Hematopoietic multipotent progenitor cell treated with erythropoietin and hydrocortisone succinate and interleukin-3 and kit ligand, for 6 days (in vitro differentiated cells): ENCODE measurements at places on chromosomes 13 and 19.
A peak's percentile ranks its signal among the peaks of the same experiment; 100 is the strongest.

DNA sequence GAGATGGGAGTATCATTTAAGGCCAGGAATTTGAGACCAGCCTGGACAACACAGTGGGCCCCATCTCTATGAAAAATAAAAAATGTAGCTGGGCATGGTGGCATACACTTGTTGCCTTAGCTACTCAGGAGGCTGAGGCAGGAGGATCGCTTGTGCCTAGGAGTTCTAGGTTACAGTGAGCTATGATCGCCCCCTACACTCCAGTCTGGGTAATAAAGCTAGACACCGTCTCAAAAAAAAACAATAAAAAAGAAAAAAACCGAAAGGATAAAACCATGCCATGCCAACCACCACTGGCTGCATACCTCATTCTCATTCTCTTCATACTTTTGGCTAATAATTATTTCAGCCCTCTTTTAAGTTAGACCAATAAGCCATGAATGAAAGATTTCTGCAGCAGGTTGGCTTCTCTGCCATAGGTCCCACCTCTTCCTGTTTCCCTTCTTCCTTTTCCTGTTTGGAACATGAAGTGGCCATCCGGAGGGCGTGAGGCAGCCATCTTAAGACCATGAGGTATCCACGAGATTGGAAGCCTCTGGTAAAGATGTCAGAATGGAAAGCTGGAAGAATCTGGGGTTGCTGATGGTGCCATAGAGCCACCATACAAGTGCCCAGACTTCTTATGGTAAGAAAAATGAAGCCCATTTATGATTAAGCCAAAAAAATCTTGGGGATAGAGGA lies 171.3 kb downstream of the CACNA1A start:
- no peak for DNase-seq

DNA sequence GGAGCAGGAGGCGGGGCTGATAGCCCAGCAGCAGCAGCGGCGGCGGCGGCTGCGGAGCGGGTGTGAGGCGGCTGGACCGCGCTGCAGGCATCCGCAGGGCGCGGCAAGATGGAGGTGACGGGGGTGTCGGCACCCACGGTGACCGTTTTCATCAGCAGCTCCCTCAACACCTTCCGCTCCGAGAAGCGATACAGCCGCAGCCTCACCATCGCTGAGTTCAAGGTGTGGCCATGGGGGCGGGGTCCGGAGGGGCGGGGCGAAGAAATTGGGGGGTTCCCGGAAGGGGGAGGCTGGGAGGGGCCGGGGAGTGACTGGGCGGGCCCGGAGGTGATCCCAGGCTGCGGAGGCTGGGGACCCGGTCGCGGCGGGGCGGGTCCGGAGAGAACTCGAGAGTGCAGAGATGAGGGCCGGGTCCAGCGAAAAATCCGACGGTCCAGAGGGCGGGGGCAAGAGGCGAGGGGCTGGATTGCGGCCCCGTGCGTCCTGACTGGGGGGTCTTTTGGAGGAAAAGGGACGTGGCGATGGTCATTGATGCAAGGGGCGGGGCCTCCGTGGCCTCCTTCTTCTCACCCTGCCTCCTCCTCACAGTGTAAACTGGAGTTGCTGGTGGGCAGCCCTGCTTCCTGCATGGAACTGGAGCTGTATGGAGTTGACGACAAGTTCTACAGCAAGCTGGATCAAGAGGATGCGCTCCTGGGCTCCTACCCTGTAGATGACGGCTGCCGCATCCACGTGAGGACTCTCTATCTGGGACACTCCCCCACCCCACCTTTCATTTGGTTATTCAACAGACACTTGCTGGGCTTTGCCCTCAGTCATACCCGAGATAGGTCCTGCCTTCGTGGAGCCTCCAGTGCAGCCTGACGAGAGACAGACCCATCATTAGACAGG lies at the start of gene TBCB:
Gene TBCB, plus strand, starts transcription at position 16 of the 891 bp plus-strand sequence. Its CDS starts 93 bp downstream, at position 109.
- peak; percentile 83 for DNase-seq

GRCh38 chr19:33622505-33622808 lies 704 bp downstream of the CHST8 start:
- DNase-seq: no peak

DNA sequence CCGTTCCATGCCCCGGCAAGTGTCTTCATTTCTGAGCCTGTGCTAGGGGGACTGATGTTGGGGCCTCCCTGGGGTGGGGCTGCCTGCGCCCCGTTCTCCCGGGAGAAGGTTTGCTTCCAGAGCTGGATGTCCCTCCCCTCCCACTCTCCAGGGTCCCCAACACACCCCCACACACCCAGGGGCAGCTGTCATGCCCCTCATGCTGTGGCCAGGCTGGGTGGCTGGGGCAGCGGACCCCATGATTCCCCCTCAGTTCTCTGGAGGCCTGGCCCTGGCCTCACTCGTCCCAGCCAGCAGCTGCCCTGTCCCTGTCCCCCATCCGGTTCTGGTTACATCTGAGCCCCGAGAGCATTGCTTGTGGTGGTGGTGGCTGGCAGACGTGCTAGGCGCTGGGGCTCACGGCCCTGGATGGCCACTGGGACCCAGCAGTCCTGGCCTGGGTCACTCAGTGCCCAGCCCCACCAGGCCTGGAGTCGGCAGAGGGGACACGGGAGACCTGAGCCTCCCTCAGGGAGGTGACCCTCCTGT lies 184.8 kb downstream of the KDM4B start:
- DNase-seq: no peak

DNA sequence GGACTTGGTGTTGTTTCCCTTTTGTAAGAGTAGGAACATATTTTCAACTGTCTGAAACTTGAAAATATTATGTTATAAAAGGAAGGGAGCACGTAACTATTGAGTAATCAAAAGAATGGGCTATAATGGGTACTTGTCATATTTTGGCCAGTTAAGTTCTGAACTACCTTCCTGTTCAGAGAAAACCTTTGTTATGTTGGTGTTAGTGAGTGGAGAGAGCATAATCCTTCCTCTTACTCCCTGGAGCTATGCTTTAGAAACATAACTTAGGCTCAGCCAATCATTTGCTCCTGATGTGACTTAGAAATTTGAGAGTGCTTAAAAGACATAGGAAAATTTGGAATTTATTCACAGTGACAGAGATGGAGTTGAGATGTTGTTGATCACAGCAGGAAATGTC lies 482.5 kb upstream of the SPRY2 start:
- no peak for DNase-seq

- no peak for DNase-seq
Measured at GRCh38 chr13:112462408-112462807, 86.3 kb downstream of the SPACA7 start.

DNA sequence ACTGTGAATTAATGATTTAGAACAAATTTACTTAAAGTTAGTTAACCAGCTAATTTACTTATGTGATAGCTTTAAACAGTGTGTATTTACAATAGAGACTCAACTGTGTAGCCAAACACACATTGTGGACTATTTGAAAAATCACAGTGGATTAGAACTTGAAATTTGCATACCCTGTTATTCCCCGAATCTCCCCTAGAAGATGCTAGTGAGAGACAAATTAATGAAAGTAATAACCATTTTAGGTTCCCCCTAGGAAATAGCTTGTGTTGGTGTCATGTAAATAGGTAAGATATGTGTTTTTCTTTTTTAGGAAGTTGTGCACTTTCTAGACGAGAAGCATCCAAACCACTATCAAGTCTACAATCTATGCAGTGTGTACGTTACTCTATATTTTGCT lies 98.5 kb downstream of the C1QTNF9 start:
- peak; percentile 5 for DNase-seq

DNA sequence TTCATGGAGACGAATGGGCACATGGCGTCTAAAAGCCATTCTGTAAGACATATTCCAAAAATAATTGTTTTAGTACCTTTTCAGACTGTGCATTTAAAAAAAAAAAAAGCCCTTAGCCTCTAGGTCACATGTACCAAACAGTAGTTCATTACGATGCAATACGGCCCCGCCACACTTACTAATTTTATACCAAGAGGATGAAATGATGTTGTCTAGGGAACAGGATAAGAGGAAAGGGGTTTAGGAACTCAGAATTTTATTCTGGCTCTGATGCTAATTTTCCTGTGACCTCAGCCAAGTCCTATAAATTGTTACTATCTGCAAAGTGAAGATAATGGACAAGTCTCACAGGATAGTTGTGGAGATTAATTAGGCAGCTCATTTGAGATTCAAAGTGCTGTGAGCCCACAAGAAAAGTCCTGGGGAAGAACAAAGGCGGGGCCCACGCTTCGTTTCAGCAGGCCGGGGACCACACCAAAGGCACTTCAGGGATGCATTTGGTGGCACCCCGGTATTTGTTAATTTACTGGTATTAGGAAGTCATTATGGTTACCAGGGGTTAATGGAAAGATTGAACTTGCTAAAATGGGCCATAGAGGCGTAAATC lies 511.1 kb downstream of the IRS2 start:
- no peak for DNase-seq

GRCh38 chr19:48216933-48217332 lies 38.8 kb downstream of the CARD8 start:
- no peak for DNase-seq

GRCh38 chr19:6030214-6030507 lies 52.2 kb upstream of the RANBP3 start:
- no peak for DNase-seq

DNA sequence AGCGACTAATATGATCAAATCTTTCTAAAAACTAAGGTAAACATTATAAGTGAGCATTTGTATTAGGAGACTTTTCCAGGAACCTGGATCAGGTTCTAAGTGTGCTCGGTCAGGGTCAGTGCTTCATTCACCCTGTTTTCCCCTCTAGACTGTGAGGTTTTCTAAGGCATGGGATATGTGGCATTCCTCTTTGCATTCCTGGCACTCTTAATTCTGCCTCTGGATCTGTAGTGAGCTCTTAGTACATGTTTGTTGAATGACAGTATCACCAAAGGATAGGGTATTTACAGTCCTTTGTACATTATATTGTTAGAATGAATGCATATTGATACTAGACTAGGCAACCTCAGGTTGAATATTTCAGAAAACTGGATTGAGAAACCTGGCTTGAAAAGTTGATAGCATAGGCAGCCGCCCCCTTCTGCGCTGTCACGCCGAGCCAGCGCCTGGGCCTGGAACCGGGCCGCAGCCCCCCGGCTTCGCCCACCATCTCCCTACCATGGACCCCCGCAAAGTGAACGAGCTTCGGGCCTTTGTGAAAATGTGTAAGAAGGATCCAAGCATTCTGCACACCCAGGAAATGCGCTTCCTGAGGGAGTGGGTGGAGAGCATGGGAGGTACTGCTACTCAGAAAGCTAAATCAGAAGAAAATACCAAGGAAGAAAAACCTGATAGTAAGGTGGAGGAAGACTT lies 156.5 kb downstream of the KCNRG start:
- no peak for DNase-seq

- no peak for DNase-seq
Measured at GRCh38 chr19:18587561-18587960, 1.0 kb upstream of the REX1BD start.

GRCh38 chr19:17214508-17215126 lies 540 bp upstream of the USE1 start:
- no peak for DNase-seq

- DNase-seq: no peak
Measured at GRCh38 chr13:76523740-76524340, 362.4 kb downstream of the KCTD12 start.

DNA sequence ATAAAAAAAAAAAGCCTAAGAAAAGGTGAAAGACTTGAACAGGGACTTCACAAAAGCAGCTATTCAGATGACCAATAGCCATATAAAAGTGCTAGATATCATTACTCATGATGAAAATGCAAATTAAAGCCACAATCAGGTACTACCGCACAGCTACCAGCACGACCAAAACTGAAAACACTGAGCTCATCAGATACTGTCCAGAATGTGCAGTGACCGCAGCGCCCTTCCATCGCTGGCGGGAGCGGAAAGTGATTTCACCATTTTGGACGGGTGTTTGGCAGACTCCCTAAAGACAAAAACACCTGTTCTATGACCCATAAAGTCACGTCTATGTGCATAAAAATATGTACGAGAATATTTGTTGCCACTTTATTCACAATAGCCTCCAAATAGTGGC lies 60.7 kb downstream of the SLC6A16 start:
- DNase-seq: no peak

- no peak for DNase-seq
Measured at GRCh38 chr13:25879466-25879865, 172.3 kb downstream of the SHISA2 start.

- no peak for DNase-seq
Measured at GRCh38 chr13:108984251-108984920, 355.0 kb downstream of the MYO16 start.

DNA sequence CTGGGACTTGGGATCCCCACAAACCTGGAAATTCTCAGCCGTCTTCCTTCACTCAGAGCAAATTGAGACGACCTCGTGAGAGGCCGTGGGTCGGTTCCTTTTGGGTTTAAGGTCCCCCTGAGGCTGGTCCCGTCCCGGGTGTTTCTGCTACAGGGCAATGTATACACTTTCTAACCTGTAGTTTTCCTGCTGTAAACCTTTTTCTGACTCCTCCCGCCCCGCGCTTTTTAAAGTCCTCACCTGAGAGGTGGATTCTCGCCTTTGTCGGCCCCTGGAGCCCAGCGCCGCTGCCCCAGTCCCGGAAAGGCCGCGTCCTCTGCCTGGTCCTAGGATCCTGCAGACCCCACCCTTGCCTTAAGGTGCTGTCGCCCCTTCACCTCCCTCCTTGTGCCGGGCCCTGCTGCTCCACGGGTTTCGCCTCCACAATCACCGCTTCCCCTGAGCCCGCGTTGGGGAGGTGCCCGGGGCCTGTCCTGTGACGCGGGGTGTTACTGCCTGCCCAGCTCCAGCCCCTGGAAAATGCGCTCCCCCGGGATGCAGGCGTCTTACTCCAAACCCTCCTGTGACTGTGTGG lies 391 bp downstream of the ZNF761 start:
- peak; percentile 27 for DNase-seq

DNA sequence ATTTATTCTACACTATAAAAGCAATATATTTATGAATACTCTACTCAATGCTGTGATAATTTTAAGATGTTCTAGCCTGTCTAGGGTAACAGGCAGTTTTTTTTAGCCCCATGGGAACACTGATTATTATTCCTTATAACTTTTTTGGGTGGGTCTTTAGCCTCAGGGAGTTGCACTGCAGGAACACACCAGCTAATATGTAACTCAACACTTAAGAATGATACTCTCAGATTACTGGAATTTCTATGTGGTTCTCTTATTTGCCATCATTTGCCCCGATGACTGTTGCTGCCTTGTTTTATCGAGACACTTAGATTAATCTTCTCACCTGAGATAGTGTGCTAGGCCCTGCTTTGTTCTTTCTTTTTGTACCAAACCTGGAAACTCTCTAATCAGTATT lies 396.9 kb upstream of the SLITRK1 start:
- no peak for DNase-seq

GRCh38 chr13:31224963-31225559 lies 25.3 kb downstream of the B3GLCT start:
- no peak for DNase-seq

- DNase-seq: peak; percentile 9
Measured at GRCh38 chr19:32542477-32543108, 38.4 kb upstream of the PDCD5 start.

DNA sequence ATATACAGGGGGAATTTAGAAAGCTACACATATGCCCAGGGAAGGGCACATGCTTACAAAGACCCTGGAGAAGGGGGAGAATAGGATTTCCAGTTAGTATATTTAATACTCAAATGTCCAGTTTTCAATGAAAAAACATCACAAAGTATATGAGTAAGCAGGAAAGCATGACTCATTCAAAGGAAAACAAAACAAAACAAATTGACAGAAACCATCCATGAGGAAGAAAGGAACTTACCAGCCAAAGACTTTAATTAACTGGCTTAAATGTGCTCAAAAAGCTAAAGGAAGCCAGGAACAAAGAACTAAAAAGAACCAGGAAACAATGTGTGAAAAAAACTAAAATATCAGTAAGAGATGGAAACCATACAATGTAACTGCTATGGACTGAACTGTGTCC lies 716.2 kb upstream of the ARGLU1 start:
- no peak for DNase-seq
